ENCODE measurements at places on chromosomes 1 and 21. TPM values are rescaled to one million over a fixed set of nuclear protein-coding genes. Genes with fewer than 3 reads are reported as not detected.

The CLK2 gene
- polyA plus RNA-seq = 93.6 TPM

The PLEKHA6 gene
- polyA plus RNA-seq = 46.1 TPM

The PHGDH gene
- 117 TPM for polyA plus RNA-seq

The CD160 gene
- polyA plus RNA-seq = 0.70 TPM

The POFUT2 gene
- 39.2 TPM for polyA plus RNA-seq

The APCS gene
- polyA plus RNA-seq = not detected

The C1orf185 gene
- not detected for polyA plus RNA-seq

The ERICH3 gene
- 0.76 TPM for polyA plus RNA-seq

The MYOG gene
- 0.11 TPM for polyA plus RNA-seq

The SIPA1L2 gene
- 31.6 TPM for polyA plus RNA-seq

The CREB3L4 gene
- 22.4 TPM for polyA plus RNA-seq

The KRTAP21-3 gene
- not detected for polyA plus RNA-seq

The TMEM222 gene
- 34.7 TPM for polyA plus RNA-seq

The SLC2A5 gene
- 0.39 TPM for polyA plus RNA-seq

The DNAJC6 gene
- 6.0 TPM for polyA plus RNA-seq

The TMPRSS3 gene
- 2.5 TPM for polyA plus RNA-seq

The GPR25 gene
- polyA plus RNA-seq = not detected

The OR2T35 gene
- polyA plus RNA-seq = not detected

The ERRFI1 gene
- polyA plus RNA-seq = 23.0 TPM

The NT5C1A gene
- 0.37 TPM for polyA plus RNA-seq

The ASCL5 gene
- not detected for polyA plus RNA-seq

The TMEM51 gene
- polyA plus RNA-seq = 23.2 TPM

The LTN1 gene
- 39.0 TPM for polyA plus RNA-seq

The ALG14 gene
- polyA plus RNA-seq = 18.1 TPM

The SH2D5 gene
- polyA plus RNA-seq = 0.61 TPM

The NBPF20 gene
- 2.8 TPM for polyA plus RNA-seq

The CD1E gene
- polyA plus RNA-seq = not detected

The DENND2D gene
- 4.0 TPM for polyA plus RNA-seq

The TAF1A gene
- polyA plus RNA-seq = 15.9 TPM

The PTAFR gene
- polyA plus RNA-seq = 2.5 TPM

The NUF2 gene
- polyA plus RNA-seq = 27.9 TPM

The RSPH1 gene
- polyA plus RNA-seq = 11.7 TPM

The E2F2 gene
- 4.3 TPM for polyA plus RNA-seq

The PLA2G2F gene
- polyA plus RNA-seq = not detected

The RORC gene
- 0.26 TPM for polyA plus RNA-seq

The ADCY10 gene
- 0.07 TPM for polyA plus RNA-seq

The TMEM234 gene
- 21.3 TPM for polyA plus RNA-seq

The OR2L5 gene
- polyA plus RNA-seq = not detected

The OR2T2 gene
- polyA plus RNA-seq = not detected

The DR1 gene
- polyA plus RNA-seq = 64.4 TPM

The MARCKSL1 gene
- 451 TPM for polyA plus RNA-seq

The PLOD1 gene
- 112 TPM for polyA plus RNA-seq

The C1orf122 gene
- 26.7 TPM for polyA plus RNA-seq

The CD52 gene
- 5.4 TPM for polyA plus RNA-seq

The TCHH gene
- polyA plus RNA-seq = 0.14 TPM

The NVL gene
- polyA plus RNA-seq = 43.2 TPM

The FAM163A gene
- polyA plus RNA-seq = 0.25 TPM

The TFF3 gene
- polyA plus RNA-seq = 3.0 TPM

The AGTRAP gene
- 36.3 TPM for polyA plus RNA-seq

The CLCNKA gene
- polyA plus RNA-seq = 1.00 TPM

The BARHL2 gene
- not detected for polyA plus RNA-seq

The FAAP20 gene
- 68.3 TPM for polyA plus RNA-seq

The CRABP2 gene
- 313 TPM for polyA plus RNA-seq

The NCAM2 gene
- polyA plus RNA-seq = 5.8 TPM

The BTBD8 gene
- 3.2 TPM for polyA plus RNA-seq

The DRAXIN gene
- 0.46 TPM for polyA plus RNA-seq

The KLHDC9 gene
- polyA plus RNA-seq = 4.0 TPM
